Activated CD8-positive, alpha-beta memory T cell treated with anti-CD3 and anti-CD28 coated beads for 24 hours (primary cell): ENCODE measurements at places on chromosomes 4 and X.

GRCh38 chr4:127143460-127144195 lies 489.1 kb upstream of the INTU start:
- no peak for DNase-seq

GRCh38 chrX:48002319-48002718 lies 1.5 kb downstream of the ZNF182 start:
- no peak for DNase-seq

GRCh38 chrX:72038016-72038415 lies 93.7 kb downstream of the RTL5 start:
- DNase-seq: no peak

DNA sequence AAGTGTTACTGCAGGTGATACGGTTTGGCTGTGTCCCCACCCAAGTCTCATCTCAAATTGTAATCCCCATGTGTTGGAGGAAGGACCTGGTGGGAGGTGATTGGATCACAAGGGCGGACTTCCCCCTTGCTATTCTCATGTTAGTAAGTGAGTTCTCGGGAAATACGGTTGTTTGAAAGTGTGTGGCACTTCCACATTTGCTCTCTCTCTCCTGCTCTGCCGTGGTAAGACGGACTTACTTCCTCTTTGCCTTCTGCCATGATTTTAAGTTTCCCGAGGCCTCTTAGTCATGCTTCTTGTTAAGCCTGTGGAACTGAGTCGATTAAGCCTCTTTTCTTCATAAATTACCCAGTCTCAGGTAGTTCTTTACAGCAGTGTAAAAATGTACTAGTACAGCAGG lies 65.2 kb upstream of the SLC7A11 start:
- no peak for DNase-seq

- DNase-seq: no peak
These were observed 133.4 kb downstream of the RASL11B start for GRCh38 chr4:52995360-52996030.

GRCh38 chr4:98284640-98285046 lies 23.5 kb downstream of the RAP1GDS1 start:
- no peak for DNase-seq

- no peak for DNase-seq
These were observed 3.8 kb downstream of the ARHGEF38 start for GRCh38 chr4:105556206-105556605.

GRCh38 chr4:24174602-24175001 lies 284.8 kb upstream of the PPARGC1A start:
- no peak for DNase-seq

DNA sequence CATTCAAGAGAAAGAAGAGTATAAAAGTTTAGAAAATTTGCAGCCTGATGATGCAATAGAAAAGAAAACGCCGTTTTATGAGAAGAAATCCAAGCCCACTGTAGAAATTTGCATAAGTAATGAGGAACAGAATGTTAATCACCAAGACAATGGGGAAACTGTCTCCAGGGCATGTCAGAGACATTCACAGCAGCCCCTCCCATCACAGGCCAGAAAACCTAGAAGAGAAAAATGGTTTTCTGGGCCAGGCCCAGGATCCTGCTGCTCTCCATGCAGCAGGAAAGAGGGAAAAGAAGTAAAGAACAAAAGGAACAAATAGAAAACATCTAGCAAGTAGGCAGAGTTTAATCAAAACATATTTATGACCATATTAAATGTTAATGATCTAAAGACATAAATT lies 119.0 kb downstream of the ANKRD50 start:
- DNase-seq: no peak

DNA sequence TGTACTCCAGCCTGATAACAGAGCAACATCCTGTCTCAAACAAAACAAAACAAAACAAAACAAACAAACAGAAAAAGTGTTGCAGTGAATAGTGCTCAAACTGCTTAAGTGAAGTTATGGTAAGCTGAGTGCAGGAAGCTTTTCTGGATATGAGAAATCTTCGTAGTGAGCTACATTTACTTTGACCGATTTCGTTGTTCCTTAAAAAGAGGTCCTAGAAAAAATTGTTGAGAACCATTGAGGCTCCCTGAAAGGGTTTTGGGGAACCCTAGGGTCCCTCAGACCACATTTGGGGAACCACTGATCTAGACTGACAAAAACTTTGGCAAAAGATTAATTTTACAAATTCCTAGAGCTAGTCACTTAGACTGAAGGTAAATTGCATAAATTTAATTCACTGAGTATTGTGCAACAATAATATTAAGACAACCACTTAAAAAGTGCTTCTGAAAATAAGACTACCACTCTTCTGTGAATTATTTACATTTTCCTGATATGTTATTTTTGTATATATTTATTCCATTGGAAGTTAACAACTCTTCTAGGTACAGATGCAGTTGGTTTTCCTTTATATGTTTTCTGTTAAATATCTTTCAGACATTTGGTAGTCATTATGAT lies 149.6 kb downstream of the FHIP1A start:
- DNase-seq: no peak
